Pancreas (tissue), 10 donors: ENCODE measurements at places on chromosomes 12 and 14. TPM values are rescaled to one million over a fixed set of nuclear protein-coding genes. Genes with fewer than 3 reads are reported as not detected.

The CLEC4D gene
- total RNA-seq, result not detected

The KIF26A gene
- 8.1 TPM for total RNA-seq

The NELL2 gene
- total RNA-seq, result 0.79 TPM

The TAS2R50 gene
- total RNA-seq, result 0.58 TPM

The PZP gene
- total RNA-seq, result not detected

The TEX52 gene
- total RNA-seq, result not detected

- no peak for DNase-seq
These were observed 943.8 kb downstream of the SLC16A7 start for GRCh38 chr12:60539592-60539991.

- DNase-seq, result no peak
These were observed 381.6 kb downstream of the FOXG1 start for GRCh38 chr14:29148221-29148620.

DNA sequence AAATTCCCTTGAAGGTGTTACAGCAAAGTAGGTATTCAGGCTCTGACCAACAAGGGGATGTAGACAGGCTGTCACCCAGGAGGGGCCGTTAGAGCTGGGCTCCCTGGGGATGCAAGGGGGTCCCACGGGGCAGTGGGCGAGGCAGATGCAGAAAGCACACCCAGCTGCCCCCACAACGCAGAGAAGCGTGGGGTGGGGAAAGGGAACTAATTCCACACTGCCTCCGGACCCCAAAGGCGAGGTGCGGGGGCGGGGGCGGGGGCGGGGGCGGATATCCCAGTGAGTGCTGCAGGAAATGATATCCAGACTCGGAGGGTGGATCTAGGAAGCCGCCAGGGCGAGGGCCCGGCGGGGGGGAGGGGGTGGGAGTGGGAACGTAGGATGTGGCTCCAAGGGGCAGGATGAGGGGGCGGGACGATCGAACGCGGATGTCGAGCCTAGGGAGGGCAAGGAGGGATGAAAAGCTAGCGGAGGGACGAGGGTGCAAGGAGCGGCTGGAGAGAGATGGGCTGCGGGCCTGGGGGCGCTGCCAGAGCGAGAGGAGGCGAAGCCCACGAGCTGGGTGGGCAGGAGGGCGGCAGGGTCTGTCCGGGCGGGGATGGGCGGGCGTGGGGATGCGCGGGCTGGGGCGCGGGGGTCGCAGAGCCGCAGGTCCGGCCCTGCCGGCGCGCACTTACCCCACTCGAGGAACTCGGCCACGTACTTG, 874 bp downstream of the CDC42BPB start:
- peak; percentile 43 for DNase-seq

DNA sequence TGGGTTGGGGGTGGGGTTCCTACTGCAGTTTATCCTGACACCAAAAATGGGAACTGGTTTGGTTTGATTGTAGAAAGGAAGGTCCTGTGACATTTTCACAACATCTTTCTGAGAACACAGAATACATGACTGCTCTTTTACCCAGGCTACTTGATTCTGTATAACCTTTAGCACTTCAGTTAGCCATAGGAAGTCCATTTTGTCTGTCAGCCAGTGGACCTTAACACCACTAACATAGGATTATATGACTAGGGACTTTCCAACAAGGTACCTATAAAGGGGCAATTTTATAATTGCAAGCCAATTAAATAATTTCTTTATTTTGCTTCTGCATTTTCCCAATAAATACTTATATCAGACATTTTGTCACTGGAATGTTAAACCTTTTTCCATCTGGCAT, 489.2 kb upstream of the MIS18BP1 start:
- DNase-seq, result no peak

DNA sequence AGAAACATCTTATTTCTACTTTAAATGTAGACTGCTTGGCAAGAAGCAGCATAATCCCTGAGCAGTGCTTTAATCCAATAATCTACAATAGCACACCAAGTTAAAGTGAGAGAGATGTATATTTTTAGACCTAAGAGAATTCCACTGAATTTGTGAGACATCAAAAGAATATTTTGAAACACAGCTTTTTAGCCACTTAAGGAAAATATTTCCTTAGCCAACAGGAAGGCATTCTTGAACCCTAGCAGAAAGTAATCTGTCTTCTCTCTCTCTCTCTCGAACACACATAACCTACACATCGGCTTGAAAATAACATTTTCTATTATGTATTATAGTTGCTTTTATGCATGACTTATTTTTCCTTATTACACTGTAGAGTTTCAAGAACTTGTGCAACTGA, 34.0 kb downstream of the KITLG start:
- DNase-seq, result no peak

DNA sequence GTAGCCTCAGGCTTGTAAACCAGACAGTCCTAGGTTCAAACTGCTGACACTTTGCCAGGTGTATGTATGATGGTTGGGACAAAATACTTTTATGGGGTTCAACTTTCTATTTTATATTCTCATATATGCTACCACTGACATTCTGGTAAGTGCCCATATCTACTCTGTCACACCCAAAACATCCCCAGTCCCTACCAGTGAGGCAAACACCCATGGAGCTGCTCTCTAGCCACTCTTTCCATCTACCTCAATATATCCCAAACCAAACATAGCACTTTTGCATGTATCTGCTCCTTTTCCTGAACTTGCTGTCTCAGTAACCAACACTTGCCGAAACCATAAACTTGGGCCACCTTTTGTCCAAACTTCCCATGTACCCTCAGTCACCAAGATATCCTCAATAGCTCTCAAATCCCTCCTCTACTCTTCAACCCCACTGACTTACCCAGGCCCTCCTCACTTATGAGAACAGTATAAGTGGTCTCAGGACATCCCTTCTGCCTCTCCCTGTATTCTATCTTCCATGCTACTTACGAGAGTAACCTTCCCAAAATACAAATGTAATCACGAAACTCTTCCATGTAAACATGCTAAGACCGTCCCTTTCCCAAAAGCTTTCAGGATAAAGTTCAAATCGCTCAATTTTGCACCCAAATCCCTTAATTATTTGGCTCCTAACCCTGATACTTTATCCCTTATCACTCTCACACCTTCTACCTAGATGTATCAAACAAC, 3.6 kb downstream of the GALC start:
- no peak for DNase-seq

GRCh38 chr12:54012631-54013409, 4.0 kb downstream of the HOXC8 start:
- DNase-seq, result no peak

DNA sequence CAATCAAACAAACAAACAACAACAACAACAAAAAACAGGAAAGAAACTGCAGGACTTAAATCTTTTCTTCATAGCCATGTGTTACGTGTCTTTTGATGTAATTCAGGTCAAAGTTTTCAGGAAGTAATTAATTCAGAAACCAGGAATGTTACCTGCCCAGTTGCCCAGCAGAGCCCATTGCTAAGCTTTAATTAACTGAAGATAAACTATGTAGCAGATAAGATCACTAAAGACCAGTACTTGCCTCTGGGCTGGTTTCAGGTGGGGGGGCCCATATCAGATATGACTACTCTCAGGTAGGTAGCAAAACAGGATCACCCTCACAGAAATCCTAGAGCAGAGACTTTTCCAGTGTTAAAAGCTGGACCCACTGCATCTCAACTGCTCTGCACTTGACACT, 69.2 kb downstream of the LIN7A start:
- DNase-seq, result no peak

DNA sequence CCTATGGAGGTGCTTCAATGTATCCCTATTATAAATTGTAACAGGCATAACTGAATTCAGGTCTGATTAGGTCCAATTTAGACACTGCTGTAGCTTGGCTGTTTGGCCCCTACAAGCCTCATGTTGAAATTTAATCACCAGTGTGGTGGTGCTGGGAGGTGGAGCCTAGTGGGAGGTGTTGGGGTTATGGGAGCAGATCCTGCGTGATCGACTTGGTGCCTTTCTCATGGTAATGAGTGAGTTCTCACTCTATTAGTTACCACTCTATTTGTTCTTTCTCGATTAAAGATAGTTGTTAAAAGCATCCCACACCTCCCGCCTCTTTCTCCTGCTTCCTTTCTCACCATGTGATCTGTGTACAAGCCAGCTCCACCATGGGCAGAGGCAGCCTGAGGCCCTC, 122.1 kb downstream of the FOXA1 start:
- no peak for DNase-seq

DNA sequence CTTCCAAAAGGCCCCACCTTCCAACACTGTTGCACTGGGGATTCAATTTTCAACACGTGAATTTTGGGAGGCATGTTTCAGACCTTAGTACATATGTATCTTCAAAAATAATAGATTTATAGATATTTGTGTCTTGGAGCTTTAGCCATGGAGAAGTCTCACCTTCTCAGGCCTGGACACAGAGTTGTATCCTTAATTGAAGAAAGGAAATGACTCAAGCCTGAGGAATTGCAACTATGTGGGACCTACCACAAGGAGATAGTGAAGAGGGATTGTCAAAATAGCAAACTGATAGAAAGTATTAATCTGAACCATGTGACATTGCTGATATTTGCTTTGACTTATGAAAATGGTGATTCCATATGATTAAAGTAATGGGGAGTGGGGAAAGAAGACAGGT, 89.8 kb downstream of the ACSS3 start:
- DNase-seq, result no peak

DNA sequence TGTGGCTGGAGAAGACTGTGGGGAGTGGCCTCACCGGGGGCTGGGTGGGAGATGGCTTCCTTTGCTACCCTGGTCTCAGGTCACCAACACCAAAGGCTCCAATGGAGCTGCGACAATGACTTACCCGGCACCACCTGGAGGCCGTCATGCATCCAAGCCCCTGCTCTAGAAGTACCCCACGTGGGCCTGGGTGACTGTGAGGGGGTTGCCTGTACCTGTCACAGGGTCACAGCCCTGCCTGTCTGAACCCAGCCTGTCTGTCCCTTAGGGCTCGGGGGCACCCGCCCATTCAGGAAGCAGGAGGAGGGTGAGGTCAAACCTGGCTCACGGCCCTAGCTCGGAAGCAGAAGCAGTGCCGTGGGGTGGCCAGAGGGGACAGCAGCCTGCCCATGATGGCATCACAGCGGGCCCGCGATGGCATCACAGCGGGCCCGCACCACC, 18.9 kb downstream of the ABCB9 start:
- peak; percentile 81 for DNase-seq
